Stimulated activated CD8-positive, alpha-beta memory T cell treated with anti-CD3 and anti-CD28 coated beads, Interleukin-7, amount 100 ng/mL, for 1 hour (primary cell): ENCODE measurements at places on chromosomes 3 and 15.

DNA sequence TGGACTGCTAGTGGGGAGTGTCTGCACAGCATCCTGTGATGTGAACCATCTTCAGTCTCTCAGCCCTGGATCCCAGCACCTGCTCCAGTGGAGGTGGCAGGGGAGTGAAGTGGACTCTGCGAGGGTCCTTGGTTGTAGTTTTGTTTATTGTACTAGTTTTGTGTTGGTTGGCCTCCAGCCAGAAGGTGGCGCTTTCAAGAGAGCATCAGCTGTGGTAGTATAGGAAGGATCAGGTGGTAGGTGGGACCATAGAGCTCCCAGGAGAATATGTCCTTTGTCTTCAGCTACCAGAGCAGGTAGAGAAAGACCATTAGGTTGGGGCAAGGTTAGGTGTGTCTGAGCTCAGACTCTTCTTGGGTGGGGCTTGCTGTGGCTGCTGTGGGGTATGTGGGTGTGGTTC lies 20.9 kb downstream of the NEK11 start:
- no peak for DNase-seq

DNA sequence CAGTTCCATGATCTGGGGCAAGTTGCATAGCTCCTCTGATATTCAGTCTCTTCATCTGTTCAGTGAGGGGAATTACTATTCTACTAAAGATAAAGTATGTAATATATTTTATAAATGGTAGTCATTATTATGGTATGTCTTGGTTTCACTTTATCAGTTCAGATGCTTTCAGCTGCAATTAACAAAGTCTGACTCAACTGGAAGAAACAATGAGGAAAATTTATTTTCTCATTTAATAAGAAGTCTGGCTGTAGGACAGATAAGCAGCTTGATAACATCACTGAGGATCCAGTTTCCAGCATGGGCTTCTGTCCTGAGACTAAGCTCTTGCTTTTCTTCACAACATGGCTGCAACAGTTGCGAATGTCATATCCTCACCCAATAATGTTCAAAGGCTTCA lies 354.3 kb upstream of the TRIM42 start:
- DNase-seq: no peak

DNA sequence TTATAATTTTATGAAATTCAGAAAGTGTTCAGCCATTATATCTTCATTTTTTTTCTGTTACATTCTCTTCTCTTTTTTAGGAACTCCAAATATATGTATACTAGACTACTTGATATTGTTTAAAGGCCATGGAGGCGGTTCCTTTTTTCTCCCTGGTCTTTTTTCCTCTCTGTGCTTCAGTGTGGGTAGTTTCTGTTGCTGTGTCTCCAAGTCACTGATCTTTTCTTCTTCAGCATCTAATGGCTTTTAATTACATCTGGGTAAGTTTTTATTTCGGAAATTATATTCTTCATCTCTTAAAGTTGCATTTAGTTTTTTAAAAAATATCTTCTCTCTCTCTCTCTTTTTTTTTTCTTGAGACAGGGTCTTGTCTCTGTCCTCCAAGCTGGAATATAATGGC lies 8.9 kb downstream of the PIGX start:
- no peak for DNase-seq

GRCh38 chr3:152910966-152911365 lies 76.0 kb downstream of the P2RY1 start:
- DNase-seq: no peak

GRCh38 chr15:79431636-79432344 lies at the start of gene MINAR1:
Gene MINAR1 (plus strand): TSS chr15:79432336. CDS start chr15:79456148, 23,812 bp downstream.
- no peak for DNase-seq

DNA sequence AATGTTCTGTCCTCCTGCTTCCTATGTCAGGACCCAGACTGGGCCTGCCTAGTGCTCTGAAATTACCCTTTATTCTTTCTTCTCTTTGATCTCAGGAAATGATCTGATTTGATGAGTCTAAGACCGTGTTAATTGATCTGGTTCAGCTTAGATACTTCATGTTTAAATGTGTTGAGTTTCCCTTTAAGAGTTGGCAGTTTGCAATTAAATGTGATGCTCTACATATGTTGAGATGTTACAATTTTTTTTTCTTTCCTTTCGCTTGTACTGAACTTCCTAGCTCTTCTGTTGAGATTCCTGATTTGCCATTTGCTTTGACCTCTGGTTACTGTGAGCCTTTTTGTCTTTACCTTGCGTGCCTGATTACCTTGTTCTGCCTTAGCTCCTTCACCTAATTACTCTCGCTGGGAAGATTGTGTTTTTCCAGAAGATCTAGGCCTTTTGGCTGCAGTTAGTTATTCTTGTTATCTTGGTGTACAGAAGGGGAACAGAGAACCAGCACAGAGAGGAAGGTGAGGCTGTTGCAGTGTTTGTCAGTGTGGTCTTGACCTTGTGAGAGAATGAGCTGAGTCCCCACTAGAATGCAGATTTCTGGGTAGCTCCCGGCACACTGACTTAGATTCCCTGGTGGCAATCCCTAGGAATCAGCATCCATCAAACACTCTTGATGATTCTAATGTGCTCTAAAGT lies 203.6 kb downstream of the EDEM1 start:
- no peak for DNase-seq

DNA sequence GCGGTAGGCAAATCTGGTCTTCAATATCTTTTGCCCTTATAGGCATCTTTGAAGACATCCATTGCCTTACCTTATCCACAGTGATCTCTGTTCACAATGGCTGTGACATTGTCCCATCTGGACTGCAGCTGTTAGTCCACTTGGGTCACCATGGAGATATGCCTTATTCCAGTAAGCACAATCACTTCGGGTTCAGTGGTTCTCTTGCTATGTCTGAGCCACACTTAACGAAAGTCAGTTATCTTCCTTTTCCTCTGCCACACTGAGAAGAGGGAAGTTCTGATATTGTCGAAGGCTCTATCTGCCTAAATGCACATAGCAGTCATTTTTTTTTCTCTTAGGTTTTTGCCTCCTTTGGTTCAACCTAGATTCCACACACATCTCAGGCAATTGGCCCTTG lies 119.0 kb upstream of the SATB1 start:
- DNase-seq: no peak

DNA sequence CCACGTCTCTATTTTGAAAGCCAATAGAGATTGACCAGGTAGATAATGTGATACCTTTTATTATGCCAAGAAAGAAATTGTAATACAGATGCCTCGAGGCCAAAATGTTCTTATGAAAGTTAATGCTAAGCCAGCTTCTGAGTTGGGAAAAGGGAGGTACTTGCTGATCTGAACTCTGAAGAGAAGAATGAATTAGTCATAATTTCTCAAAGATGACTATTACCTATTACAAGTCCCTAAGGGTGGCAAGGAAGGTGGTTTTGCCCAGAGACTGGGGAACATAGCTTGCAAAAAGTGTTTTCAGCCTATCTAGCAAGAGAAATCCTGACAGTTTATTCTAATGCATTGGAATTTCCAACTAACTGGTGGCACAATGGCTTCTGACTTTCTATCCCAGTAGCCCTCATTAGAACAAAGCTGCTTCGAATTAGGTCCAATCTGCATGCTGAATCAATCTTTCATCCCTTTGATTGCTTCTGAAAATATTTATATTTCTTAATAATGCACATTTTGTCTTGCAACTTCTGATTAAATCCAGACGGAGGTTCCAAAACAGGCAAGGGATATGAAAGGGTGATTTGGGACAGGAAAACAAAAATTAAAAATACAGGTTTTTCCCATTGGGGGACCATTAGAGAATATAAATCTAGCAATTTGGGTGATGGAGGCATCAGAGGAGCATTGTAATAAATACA lies 17.7 kb upstream of the NR2F2 start:
- DNase-seq: no peak

GRCh38 chr3:166554023-166554422 lies 716.8 kb upstream of the BCHE start:
- no peak for DNase-seq

GRCh38 chr3:32203854-32204253 lies 34.6 kb upstream of the CMTM8 start:
- DNase-seq: no peak

GRCh38 chr15:60074181-60074885 lies 70.2 kb downstream of the FOXB1 start:
- no peak for DNase-seq

GRCh38 chr3:137264071-137264820 lies 306.5 kb downstream of the IL20RB start:
- DNase-seq: no peak

DNA sequence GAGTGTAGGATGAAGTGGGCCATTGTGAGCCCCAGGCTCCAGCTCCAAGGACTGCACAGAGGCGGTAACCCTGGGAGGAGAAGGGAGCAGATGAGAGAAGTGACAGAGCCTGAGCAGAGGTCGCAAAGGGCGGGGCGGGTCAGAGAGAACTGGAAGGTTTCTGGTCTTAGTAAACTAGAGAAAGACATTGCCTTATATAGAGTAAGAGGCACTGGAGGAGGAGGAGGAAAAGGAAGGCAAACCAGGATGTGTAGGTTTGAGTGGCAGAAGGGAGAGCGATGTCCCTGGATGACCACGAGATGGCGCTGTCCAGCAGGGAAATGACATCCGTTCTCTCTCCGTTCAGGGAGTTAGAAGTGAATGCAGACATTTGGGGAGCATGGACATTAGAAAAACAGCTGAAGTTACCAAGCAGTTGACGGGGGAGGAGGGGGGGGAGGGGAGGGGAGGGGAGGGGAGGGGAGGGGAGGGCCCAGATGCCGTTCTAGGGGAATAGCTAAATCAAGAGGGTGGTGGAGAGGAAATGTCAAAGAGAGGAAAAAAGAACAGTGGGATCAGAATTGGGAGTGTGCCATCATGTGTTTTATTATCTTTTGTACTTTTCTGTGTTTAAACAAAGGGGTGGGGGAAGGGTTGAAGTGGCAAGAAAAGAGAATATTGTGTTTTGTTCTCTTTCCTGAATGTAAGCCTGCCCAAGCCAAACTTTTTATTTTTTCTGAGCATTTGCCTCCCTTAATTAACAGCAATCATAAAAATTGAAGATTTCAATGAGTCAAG lies 48.8 kb downstream of the STARD5 start:
- DNase-seq: peak; percentile 79

GRCh38 chr3:55064164-55064563 lies 136.3 kb upstream of the LRTM1 start:
- DNase-seq: no peak

DNA sequence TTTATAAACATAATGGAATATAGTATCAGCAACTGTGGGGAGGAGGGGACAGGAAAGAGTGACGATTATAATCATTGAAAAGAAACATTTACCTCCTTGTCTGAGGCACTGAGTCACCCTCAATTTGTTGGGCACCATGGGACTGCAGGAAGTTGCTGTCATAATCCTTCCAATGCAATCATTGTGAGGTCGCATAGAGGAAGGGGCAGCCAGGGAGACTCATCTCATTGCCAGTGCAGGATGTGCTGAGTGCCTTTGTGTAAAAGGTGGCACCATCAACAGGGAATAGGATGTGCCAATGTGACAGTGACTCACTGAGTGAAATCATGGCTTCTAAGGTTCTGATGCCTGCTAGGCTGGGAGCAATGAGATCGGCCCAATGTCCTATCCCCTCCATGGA lies 300.4 kb upstream of the ADAMTS9 start:
- DNase-seq: no peak

GRCh38 chr3:151933234-151933853 lies 59.9 kb downstream of the SUCNR1 start:
- no peak for DNase-seq

DNA sequence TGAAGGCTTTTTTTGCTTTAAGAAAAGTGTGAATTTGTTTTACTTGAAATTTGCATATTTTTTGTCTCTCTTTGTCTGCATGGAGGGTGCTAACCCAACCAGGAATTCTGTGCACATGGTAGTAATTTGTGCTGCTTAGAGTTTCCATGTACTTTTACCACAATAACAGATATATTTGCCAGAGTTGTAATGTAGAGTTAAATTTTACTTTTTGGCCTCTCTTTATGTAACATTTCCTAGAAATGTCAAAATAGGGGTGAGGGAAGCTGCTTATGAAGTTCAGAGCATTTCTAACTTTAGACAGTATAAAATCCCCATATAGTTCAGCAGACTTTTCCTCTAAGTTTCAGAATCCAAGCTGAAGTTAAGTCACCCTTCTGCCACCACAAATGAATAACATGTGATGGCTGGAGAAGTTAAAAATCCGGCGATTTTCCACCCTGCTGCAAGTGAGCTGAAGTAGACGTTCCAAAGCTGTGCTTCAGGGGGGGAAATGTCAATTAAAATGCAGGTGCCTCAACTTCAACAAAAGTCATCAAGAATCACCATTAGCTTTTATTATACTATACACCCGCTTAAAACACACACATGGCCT lies 385.7 kb upstream of the NR2F2 start:
- no peak for DNase-seq

GRCh38 chr3:188673646-188674186 lies 498.1 kb upstream of the TPRG1 start:
- DNase-seq: no peak

DNA sequence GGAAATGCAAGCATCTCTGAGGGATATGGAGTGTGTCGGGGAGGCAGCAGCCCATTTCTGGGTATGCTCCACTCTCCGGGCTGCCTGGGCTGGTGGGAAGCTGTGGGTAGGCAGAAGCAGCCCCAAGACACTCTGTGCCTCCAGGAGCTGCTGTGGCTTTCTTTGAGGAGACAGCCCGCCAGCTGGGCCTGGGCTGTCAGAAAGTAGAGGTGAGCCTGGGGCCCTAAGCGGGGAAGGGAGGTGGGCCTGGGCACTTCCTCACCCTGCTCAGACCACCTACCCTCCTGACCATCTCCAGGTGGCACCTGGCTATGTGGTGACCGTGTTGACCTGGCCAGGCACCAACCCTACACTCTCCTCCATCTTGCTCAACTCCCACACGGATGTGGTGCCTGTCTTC lies 1.7 kb downstream of the ACY1 start:
- DNase-seq: no peak
